ENCODE measurements at places on chromosomes 12 and 14.
A peak's percentile ranks its signal among the peaks of the same experiment; 100 is the strongest.

GRCh38 chr12:22169376-22169775 lies 123.4 kb downstream of the CMAS start:
- DNase-seq, result no peak

GRCh38 chr14:22610931-22611330 lies 12.8 kb downstream of the ABHD4 start:
- no peak for DNase-seq

- DNase-seq, result no peak
Measured at GRCh38 chr14:103105580-103106150, 11.1 kb downstream of the EXOC3L4 start.

- DNase-seq, result no peak
Measured at GRCh38 chr12:28209782-28210181, 19.5 kb downstream of the CCDC91 start.

DNA sequence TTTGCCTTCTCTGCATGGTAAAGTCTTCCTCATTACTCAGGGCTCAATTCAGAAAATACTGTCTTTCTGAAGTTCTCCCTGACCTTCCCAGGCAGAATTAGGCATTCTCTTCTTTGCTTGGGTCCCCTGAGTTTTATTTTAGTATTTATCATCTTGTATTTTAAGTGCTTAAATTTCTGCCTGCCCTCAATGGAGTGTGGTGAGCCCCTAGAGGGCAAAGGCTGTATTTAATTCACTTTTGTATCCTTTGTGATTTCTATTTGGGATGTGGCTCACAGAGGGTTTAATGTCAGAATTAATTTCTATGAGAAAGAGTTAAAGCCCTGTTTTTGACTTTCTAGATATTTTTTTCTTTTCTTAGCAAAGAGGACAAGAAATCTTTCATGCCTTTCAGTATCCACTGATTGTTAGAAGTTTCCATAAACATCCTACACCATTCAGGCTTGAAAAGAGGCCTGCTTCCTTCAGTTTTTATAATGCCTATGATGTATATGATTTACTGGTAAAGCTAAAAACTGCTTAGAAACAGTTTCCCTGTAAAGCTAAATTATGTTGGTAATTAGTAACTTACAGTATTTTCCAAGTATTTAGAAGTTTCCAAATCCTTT lies 55.6 kb upstream of the PTPRB start:
- no peak for DNase-seq

DNA sequence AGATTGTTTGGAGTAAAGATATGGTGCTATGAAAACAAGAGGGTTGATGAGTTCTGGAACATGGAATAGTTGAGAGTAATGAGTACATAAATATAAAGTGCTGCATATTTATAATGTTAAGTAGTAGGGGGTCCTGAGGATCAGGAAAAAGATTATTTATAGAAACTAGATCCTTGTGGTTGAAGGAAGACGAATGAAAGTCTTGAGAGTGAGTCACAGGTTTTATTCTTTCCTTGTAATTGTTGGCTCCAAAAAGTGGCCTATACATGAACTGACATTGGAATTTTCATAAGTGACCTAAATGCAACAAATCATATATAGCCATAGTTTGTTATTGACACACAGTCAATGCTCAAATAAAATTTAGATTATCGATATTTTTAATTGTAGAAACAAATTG lies 440.4 kb upstream of the PRICKLE1 start:
- no peak for DNase-seq

GRCh38 chr14:55170526-55170925 lies 20.9 kb downstream of the DLGAP5 start:
- no peak for DNase-seq

- DNase-seq, result no peak
Measured at GRCh38 chr14:65251213-65251612, 148.9 kb upstream of the MAX start.

- no peak for DNase-seq
Measured at GRCh38 chr14:50093496-50093895, 22.9 kb downstream of the VCPKMT start.

DNA sequence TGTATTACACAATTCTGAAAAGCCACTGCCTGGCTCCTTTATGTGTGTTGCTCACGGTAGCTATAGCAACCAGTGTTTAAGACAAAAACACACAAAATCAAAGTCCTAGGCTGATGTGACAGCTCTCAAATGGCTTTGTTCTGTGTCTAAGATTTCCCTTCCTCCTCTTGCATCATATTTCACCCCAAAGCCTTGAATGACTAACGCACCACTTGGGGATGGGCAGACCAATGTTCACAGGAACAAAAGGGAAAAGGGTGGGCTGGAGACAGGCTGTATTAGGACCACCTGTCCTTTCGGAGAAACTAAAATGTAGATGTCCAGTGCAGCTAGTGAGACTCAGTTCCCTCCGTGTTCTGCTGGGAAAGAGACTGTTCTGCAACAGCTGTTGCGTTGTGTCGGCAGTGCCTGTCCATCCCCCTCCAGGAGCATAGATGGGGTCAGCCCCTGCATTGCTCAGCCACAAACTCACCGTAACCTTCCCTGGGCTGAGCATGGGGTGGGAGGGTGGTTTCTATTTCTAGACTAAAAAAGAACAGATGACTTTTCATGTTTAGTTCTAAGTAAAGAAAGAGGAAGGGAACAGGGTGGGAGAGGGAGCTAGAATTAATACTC lies 26.8 kb upstream of the DAAM1 start:
- peak; percentile 19 for DNase-seq

DNA sequence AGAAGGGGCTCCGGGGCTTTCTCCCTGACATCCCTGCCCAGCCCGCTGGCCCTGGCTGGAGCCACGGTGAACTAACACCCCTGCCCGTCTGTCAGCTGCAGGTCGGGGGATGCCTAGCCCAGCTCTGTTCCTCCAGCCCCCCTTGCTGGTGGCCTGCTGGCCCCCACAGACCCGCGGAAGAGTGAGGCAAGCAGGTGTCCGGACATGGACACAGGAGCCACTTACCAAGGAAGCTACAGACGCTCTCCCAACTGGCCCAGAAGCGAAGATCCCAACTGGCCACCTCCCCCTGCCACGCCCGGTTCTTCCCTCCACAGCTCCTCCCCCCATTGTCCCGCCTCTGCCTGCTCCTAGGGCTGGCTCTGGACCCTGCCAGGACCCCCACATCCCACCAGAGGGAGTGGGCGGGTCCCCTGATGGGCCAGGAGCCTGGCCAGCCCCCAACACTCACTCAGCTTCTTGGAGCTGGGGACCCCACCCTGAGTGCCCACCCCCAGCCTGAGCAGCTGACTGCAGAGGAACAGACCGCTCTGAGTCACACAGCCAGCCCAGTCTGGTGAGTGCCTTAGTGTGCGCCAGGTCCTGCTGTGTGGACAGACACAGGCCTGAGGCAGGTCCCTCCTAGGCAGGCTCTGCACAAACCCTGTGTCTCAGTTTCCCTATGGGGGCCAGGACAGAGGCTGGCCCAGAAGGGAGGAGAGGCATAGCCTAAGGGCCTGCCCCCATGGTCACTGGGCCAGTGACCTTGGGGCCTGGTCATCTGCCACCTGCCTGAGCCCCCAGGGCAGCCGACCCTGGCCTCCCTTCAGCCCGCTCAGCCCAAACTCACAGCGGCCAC lies 7.7 kb downstream of the AHNAK2 start:
- no peak for DNase-seq

- no peak for DNase-seq
Measured at GRCh38 chr12:37666069-37666781, 650.3 kb upstream of the ALG10B start.

DNA sequence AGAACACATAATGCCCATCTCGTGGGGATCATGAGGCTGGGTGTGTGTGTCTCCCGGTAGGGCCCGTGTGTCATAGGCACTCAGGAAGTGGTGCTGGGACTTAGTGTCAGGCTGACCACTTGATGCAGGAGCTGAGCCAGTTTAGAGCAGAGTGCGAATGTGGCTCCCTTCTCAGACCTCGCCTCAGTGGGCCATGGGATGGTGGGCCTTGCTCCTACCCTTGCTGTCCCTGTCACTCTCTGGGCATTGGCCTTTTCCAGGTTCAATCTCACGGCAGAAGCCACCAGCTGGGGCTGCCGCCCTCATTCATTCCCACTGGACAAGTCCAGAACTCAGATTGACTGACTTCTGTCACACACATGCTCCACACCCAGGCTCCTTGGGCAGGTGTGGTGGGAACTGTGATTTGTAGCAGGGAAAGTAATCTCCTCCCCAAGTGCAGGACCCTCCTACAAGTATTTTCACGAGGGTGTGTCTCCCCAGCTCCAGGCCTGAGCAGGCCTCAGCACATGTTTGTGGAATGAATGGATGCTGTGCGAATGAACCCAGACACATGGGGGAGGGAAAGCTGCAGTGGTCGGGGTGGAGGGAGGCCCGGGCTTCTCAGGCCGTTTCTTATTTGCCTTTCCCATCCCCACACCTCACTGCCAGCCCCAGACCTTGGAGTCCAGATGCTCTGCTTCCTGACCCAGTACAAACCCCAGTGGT lies 54.9 kb downstream of the BEGAIN start:
- DNase-seq, result no peak

GRCh38 chr14:104528496-104528895 lies 51.1 kb upstream of the C14orf180 start:
- no peak for DNase-seq

DNA sequence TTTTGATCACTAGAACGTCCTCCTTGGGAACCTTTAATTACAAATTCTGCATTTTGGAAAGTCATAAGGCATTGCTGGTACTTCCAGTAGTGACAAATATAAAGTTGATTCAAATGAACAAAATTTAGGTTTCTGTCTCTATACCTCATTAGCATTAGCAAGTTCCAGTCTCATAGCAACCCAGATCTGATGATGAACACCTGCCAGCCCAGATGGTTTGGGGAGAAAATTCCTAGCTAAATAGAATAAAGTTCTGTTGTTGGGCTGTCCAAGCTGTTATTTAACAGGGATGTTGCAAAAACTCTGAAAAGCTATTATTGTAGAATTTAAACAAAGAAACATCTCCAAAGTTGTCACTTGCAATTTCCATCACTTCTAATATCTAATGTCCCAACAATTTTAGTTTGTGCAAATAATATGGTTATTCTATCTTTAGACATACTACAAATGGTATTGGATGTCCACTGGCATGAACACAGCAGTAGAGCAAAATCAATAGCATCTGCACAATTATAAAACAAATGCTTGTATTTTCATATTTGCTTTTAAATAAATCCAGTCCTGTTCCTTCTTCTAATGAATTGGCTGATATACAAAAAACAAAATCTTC lies 299.4 kb downstream of the SLC16A7 start:
- no peak for DNase-seq

DNA sequence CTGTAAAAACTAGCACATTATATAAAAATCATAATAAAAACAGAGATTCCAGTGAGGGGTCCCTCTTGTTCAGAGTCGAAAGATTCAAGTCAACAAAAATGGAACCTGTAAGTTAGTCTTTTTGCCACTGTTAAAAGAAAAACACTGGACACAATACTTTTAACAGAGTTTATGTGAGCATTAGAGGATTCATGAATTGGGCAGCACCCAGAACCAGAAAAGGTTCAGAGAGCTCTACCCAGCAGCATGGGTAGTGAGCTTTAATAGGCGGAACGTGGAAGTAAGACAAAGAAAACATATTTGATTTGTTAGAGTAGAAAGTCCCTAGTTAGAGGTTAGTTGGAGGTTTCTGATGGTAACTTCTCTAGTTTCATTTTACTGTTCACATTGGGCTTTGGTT lies 476.8 kb downstream of the RGS6 start:
- no peak for DNase-seq

DNA sequence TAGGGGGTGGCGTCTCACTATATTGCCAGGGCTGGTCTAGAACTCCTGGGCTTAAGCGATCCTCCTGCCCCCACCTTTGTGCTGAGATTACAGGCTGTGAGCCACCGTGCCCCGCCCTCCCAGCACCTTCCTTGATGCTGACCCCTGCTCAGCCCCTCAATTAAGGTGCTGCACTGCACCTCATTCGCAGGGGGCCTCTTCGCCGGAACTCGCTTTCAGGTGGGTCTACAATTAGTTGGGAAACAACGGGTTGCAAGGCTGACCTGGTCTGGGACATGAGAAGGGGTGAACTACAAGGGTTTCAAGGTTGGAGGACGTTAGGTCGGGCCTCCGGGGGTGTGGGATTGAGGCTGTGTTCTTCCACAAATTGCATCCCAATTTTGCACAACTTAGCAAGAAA lies 1.2 kb upstream of the NOP2 start:
- DNase-seq, result no peak

GRCh38 chr14:102442241-102443211 lies 67.0 kb downstream of the ANKRD9 start:
- DNase-seq, result no peak

- DNase-seq, result no peak
Measured at GRCh38 chr12:54459355-54459754, 14.0 kb downstream of the GTSF1 start.

DNA sequence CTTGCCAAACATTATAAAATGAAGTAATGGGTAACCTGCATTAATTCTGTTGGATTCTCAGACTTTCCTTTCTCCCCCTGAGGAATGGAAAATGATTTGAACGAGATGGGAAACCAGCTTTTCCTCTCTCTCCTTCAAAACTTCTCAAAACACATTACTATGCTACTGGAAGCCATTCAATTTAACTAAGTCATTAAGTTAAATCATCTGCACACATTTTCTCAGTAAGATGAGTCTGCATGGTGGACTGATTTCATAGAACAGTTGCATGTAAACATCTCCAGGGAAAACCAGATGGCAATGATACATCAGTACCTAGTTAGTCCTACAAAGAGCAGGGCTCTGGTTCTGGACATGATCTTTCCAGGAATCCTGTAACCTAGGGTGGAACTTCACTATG lies 59.9 kb downstream of the BMP4 start:
- no peak for DNase-seq

DNA sequence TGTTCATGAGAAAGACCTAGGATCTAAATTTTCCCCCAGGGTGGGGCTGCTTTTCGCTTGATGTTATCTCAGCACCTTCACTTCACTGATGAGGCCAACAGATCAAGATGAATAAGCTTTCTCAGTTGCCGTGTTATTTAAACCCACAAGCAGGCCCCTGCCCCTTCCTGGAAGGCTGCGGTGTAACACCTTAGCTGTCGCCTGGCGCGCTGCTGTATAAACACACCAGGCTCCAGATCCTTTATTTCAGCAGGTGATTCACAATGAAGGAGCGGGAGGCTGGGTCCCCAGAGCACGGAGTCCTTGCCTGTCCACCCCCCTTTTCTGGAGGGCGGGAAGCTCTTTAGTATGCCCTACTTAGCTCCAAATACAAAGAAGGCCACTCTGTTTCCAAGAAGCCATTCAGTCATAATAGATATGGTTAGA lies 515.4 kb downstream of the FUT8 start:
- DNase-seq, result peak; percentile 77

- no peak for DNase-seq
Measured at GRCh38 chr12:114767906-114768722, 84.1 kb upstream of the TBX3 start.

GRCh38 chr14:80978403-80978802 lies 23.0 kb downstream of the TSHR start:
- no peak for DNase-seq

DNA sequence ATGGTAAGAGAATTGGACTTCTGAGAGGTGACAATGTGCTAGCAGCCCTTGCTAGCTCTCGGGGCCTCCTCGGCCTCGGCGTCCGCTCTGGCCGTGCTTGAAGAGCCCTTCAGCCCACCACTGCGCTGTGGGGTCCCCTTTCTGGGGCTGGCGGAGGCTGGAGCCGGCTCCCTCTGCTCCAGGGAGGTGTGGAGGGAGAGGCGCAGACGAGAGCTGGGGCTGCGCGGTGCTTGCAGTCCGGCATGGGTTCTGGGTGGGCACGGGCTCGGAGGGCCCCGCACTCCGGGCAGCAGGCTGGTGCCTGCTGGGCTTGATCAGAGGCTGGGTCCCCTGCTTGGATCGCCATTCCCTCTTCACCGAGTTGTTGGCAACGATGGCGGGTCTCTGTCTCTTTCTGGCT lies 226.4 kb upstream of the AMIGO2 start:
- no peak for DNase-seq
